ENCODE measurements at places on chromosomes 4 and X.
A peak's percentile ranks its signal among the peaks of the same experiment; 100 is the strongest.

- DNase-seq = no peak
These were observed 42.0 kb downstream of the NPFFR2 start for GRCh38 chr4:72073816-72074215.

GRCh38 chrX:132373610-132374009 is 115.2 kb downstream of the MBNL3 start:
- no peak for DNase-seq

GRCh38 chrX:9530848-9531274 is 66.0 kb downstream of the TBL1X start:
- DNase-seq = peak; percentile 83

GRCh38 chr4:120659616-120660170 is 262.8 kb downstream of the PRDM5 start:
- DNase-seq = no peak

DNA sequence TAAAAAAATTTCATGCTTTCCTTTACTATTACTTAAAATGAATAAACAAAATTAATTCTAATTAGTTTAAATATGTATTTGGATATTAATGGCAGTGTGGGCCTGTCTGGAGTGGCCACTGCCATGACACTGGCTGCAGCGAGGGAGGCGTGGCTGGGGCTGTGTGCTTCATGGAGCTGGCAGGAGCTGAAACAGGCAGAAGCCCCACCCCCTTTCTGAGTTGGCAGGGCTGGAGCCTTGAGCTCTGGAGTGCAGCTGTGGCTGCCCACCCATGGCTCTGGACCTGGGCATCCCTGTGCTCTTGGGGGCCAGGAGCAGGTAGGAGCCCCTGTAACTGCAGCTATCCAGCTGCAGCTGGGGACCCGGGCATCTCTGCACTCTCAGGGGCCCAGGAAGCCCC is 8.2 kb upstream of the HSD17B11 start:
- no peak for DNase-seq

DNA sequence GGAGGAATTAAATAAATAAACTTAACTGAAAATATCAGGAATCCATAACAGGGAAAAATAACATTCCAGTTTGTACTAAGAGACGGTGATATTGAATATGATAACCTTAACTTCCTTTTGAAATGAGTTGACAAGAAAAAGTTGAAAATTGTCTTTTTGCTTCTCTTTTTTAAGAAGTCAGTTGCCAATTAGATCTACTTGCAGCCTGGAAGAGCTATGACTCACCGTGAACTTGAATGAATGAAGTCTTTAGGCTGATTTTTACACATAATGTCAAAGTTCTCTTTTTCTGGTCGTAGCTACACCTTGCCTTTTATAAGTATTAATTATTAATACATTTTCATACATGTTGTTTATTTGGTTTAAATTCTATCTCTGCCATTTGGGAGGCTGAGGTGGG is 94.4 kb upstream of the HPGD start:
- DNase-seq = no peak

- no peak for DNase-seq
These were observed 163.0 kb downstream of the BTC start for GRCh38 chr4:74631338-74631737.

DNA sequence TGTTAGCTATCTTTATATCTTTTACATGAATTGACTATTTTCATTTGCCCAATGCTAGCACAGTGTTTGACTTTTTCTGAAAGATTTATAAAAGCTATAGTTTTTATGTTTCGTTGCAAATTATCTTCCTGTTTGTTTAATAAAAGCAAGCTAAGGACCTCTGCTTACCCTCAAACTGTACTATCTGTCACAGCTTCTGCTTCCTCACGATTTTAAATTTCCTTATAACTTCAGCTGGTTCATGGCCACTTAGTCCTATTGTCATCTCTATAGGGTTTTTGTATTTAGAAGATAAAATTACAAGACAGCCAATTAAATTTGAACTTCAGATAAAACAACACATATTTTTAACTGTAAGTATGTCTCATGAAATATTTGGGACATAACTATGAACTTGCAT is 494.0 kb downstream of the PDGFC start:
- no peak for DNase-seq

DNA sequence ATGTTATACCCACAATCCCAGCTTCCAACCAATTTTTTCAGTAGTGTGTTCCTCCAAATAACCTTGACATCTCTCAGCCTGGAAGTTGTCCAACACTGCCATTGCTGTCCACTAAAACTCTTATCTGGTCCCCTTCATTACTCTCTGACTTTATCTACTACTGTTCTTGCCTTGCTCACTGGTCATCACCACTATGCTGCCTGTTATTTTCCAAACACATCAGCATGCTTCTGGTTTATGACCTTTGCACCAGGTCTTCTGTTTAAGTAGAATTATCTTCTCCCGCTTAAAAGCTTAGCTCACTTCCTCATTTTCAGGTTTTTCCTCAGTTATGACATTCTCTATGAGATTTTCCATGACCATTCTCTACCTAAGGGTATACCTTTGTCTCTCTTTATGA is 5.5 kb downstream of the ELMOD2 start:
- no peak for DNase-seq

DNA sequence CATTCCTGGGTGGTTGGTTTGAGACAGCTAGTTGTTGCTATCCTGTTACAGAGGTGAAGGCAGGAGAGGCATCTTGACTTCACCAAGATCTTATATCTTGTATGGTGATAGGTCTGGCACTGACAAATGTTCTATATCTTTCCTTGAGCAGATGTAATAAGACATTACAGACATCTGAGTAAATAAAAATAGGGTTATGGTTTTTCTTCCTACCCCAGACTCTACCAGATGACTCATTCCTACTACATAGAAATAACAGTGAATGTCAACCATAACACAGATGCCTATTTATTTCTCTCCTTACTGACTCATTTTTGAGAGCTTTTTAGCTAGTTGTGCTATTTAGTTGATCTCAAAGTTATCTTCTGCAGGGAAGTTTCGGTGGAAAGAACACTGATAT is 21.9 kb downstream of the HNRNPH2 start:
- peak; percentile 60 for DNase-seq

DNA sequence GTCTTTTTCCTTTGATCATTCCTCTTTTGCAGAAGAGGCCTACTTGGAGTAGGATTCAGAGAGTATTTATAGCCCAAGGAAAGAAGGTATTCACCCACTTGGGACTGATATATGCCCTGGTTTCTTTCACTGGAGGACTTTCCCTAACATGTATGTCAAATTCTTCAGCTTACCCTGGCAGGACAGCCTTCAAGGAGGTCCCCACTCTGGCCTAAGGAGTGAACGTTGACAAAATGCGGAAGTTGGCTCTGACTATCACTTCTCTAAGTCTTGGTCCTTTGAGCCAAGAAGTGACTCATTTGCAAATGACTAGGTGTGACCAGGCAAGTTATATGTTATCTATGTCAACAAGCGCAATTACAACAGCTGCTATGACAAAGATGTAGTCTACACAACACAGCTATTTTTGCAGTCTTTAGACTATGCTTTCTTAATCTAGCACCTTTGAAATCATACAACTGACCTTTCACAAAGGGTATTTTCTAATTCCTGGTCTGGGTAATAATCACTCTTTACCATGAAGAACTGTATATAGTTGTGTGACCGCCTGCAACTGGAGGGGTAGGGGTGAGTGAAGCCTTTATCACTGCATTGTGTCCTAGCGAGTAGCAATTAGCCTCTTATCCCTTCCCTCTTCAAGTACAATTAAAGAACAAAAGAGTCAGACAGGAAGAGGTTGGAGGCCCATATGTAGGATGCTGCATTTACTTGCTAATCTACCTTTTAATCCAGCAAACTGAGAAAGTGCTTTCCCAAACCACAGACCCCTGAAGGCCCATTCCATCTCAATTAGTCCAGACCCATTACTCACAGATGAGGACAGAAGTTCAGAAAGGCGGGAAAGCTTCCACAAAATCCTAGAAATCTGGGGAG is 50.1 kb downstream of the RASGEF1B start:
- DNase-seq = peak; percentile 52

GRCh38 chr4:144633215-144633614 is 12.7 kb upstream of the HHIP start:
- no peak for DNase-seq

- DNase-seq = no peak
These were observed 174.8 kb downstream of the PDGFRA start for GRCh38 chr4:54403700-54404453.

DNA sequence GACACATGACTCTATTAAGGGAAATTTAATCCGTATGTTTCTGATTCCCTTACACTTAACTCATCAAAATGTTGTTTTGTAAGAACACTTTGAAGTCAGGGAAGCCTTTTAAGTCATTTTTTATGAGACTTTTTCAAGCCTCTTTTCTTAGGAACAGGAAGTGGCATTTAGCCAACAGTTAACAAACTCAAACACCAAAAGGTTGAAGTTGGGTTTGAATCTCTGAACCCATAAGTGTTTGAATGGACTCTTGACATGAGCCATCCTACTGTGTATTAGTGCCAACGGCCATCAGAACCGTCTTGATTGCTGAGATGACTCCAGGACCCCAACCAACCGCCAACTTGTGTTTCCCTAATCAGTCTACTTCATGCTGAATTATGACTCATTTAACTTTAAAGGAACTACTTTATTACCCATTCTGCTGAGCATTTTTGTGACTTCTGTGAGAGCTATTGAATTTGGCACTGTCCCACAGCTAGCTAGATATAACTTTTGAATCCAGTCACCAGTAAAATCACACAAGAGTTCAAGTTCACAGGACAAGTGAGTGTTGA is 209.1 kb upstream of the FAT1 start:
- DNase-seq = peak; percentile 95

DNA sequence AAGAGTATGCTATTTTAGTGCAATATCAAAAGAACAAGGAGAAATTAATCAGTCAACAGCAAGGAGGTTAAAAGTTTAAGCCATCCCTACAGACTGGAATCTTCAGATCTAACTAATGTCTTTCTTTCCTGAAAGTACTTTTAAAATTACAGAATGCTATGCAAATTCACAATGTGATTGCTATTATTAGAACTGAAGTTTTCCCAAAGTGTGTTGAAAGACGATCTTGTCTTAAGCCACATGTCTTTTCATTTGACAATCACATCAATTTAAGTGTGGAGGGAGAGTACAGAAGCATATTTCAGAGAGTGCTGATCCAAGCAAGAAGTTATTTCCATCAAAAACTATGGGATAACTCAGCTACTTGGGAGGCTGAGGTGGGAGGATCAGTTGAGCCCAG is 64.7 kb upstream of the TNIP3 start:
- DNase-seq = no peak

- no peak for DNase-seq
These were observed 12.0 kb downstream of the SHOX start for GRCh38 chrX:642436-643240.

DNA sequence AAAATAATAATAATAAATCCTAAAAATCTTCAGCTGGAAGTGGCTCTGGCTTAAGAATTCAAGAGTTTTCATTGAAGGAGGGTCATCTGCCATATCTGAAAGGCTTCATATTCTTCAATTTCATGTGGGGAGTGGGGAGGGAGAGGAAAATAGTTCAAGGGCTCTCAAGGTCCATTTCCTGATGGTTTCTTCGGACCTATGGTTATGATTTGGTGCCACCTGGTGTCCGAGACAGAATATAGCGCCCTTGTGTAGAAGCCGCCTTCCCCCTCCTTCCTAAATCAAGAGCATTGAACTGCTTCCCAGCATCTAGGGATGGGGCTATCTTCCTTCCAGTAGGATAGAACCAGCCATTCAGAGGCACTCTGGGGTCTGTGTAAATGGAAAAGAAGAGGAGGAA is 34.3 kb downstream of the NLGN3 start:
- peak; percentile 66 for DNase-seq

DNA sequence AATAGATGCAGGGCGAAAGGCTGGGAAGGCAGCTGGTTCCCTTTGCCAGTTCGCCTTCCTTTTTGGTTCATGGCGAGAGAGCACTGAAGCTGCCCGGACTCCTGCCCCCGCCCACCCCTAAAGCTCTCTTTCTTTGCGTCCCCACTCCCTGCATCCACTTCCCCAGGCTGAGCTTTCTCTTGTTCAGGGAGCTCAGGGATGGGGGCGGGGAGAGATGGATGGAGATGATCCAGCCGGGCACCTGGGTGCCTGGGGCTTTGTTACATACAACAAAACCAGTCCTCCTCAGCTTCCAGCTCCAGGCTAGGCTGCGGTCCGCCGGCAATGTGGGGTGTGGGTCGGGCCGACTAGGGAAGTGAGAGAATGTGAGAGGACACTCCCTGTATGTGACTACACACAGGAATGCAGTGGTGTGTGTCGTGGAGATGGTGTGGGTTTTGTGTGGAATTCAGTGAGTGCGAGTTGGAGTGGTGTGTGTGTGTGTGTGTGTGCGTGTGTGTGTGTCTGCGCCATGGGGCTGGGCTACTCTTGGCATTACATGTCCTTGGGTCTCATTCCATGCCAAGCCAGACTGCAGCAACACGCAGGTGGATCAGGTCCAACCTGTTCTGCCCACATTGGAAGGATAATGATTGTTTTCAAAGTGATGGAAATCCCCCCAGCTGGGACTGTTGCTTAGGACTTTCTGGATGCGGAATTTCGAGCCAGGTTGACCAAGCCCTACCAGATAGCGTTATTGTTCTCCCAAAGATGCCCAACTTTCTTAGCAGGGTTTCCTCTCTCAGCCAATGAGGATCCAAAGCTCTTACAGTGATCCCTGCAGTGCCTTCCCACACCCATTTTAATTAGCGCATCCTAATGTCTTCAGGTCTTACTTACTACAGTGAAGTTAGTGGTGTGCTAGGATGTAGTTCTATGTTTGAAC is 149.4 kb upstream of the CHRDL1 start:
- DNase-seq = peak; percentile 7

GRCh38 chrX:143781103-143781502 is 60.6 kb upstream of the SPANXN2 start:
- peak; percentile 37 for DNase-seq

- no peak for DNase-seq
These were observed 375.3 kb downstream of the IDS start for GRCh38 chrX:149129767-149130166.

GRCh38 chr4:184536065-184536880 is 61.9 kb upstream of the IRF2 start:
- DNase-seq = no peak

GRCh38 chr4:85826060-85826678 is 351.2 kb downstream of the ARHGAP24 start:
- DNase-seq = peak; percentile 66

DNA sequence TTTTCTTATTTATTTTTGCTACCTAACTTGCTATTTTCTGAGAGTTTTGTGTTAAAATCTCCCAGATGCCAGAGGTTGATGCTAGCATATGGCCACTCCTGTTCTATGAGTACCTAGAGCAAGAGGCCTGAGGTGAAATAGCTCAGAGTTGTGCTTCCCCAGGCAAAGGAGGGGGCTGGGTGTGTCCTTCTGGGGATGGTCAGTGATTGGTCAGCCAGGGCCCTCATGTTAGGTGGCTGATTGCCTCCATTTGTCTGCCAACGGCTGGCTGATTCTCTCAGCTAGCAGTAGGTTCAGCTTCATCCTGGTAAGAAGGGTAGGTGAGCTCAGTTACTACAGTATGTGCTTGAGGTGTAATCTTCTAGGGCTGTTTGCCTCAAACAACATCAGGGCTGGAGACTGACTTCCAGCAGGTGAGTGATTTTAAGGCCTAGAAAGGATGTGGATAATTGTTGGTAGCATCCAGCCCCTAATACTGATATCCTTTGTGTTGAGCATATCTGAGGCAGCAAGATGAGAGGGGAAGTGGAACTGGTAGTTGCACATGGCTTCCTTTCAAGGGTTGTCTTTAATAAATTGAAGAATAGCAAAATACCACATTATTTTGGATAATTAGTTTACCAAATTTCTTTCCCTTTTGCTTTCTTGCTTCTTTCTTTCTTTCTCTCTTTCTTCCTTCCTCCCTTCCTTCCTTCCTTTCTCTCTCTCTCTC is 62.5 kb upstream of the RHOH start:
- no peak for DNase-seq
